Activated CD4-positive, alpha-beta memory T cell treated with anti-CD3 and anti-CD28 coated beads, Interleukin-2, amount 10 ng/mL, durations not matched to agents 7 days and 5 days (primary cell): ENCODE measurements at places on chromosomes 12 and 14. TPM values are rescaled to one million over a fixed set of nuclear protein-coding genes. Genes with fewer than 3 reads are reported as not detected.
A peak's percentile ranks its signal among the peaks of the same experiment; 100 is the strongest.

DNA sequence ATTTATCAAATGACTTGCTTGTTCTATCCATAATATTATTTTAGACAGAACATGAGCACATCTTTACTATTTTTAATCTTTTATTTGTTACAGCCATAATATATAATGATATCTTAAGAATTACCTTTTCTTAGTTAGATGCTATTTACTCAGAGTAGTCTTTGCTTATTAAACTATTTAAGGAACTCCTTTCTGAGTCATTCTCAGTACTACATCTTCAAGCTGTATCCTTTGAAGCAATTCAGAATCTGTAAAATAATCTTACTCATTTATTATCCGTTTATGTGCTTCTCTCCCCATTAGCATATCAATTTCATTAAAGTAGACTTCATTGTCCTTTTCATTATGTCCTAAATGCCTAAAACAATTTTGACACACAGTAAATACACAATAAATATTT lies 240.4 kb upstream of the FAR2 start:
- no peak for DNase-seq

- DNase-seq, result no peak
Observed at GRCh38 chr14:33323979-33324378, 385.3 kb downstream of the NPAS3 start.

DNA sequence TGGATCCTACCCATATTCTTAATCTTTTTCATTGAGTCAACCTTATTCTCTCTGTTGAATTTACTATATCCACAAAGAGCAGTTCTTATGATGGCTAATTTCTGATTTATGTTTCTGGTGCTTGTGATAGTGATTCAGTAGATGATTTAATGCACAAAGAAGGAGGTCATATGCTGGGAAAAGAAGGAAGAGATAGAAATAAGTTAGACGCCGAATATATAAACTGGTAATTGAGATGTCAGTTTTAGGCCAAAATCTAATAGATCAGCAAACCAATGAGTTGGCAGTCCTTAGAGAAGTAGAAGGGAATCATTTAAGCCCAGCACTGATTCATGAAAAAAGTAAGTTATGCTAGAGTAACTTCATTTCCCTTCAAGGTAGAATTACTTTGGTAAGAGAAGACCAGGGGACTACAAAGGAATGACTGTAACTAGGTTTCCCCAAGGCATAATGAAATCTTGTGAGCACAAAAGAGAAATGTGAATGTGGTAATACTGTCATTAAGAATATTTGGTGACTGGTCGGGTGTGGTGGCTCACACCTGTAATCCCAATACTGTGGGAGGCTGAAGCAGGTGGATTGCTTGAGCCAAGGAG lies 132.4 kb downstream of the TGFB3 start:
- no peak for DNase-seq

DNA sequence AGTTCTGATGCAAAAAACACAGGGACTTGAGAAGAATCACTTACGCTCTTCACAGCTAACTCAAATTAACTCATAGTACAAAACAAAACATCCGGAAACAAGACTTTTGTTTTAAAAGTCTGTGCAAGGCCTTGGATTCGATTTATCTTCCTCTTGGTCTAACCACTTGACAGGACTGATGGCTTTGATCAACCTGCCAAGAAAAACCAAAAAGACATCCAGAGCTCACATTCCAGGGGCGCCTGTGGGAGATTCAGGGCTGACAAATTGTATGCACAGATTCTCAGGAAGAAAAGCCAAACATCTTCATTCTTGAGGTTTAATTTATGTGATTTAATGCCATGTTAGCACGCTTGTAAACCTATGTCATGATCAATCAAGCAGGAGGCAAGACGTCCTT lies 129.1 kb upstream of the TMCC3 start:
- no peak for DNase-seq

- no peak for DNase-seq
Observed at GRCh38 chr14:51119411-51120051, 24.6 kb upstream of the TRIM9 start.

DNA sequence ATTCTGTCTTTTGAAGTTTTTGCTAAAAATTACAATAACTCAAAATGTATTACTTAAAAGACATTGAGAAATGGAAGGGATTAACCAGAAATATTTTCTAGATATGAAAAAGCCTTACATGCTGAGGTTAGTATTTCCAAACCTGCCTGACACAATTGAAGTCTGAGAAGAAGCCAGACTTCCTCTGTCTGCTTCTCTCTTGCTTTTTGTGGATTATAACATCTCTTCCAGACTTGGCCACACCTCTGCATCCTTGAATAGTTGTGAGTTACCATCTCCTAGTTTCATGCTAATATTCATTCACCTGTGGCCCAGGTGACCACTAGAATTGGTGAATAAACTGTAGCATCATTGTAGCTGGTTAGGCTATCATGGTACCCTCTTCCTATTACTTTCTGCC lies 497.6 kb downstream of the SLC16A7 start:
- DNase-seq, result no peak

COX8C gene
- total RNA-seq, result not detected

GRCh38 chr12:132227782-132228475 lies 83.7 kb downstream of the NOC4L start:
- DNase-seq, result no peak

DNA sequence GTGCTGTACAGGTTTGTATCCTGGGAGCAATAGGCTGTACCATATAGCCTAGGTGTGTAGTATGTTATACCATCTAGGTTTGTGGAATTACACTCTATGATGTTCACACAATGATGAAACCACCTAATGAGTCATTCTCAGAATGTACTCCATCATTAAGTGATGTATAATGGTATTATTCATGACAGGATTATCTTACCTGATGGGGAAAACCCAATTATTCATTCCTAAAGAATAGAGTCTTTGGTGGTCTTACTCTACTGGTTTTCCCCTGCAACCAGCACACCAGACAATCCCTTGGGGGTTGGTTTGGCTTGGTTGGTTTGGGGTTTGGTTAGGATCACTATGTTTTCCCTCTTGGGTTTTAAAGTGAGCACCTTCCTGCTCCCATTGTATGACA lies 12.6 kb upstream of the OR10P1 start:
- no peak for DNase-seq

GRCh38 chr12:29741342-29742241 lies 42.1 kb downstream of the TMTC1 start:
- DNase-seq, result no peak

DNA sequence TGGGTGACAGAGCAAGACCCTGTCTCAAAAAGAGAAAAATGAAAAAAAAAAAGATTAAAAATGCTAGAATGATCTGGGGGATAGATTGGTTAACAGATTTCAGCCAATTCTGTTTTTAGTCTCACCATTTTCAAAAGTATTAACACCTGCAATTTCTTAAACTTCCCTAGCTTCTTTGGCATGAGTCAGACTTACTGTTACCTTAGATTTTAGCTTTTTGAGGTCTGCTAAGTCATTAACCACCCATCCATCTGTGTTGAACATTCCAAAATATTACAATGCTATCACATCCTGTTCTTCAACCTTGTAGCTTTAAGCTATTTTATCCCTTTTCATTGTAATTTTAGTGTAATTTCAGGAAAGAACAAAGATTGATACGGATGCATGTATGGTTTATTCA lies 59.3 kb downstream of the PPP1R13B start:
- no peak for DNase-seq

ZC2HC1C gene
- total RNA-seq, result 2.0 TPM

- DNase-seq, result no peak
Observed at GRCh38 chr12:101414533-101415119, 7.1 kb upstream of the ARL1 start.

TEX52 gene
- 0.20 TPM for total RNA-seq

- no peak for DNase-seq
Observed at GRCh38 chr14:49966304-49966809, 73.5 kb downstream of the ARF6 start.

SCN8A gene
- total RNA-seq, result 0.33 TPM

GRCh38 chr12:24349051-24349799 lies 399.8 kb upstream of the SOX5 start:
- DNase-seq, result no peak

DNA sequence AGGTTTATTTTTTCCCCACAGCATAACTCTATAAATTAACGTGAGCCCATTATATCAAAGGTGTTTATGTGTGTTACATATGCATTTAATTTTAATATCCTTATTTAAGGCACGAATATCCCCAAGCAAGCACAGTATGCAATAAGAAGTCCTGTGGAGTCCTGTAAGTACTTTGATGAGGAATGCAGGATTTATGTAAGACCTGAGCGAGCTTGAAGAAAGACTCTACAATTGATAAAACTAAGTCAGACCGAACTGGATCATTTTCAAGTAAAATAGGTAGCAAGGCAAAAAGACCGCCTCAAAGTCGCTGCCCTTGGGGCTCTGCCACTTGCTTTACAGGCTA lies 755 bp downstream of the SLC25A21 start:
- no peak for DNase-seq

DNA sequence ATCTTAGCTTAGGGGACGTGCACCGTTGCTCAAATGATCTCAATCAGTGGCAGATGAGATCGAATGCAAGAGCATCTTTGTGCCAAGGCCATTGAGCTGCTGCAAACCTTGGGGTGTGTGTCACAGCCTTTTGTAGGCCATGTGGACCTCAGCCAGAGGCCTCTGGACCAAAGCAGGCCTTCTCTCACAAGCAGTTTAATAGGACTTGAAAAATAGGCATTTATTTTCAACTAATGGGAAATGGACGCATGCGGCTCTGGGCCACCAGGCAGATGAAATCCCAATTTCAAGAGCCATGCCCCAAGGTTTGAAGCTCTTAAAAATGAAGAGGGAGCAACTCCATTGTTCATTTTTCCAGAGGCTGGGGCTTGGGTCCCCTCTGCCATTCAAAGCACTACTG lies 87.3 kb downstream of the TTC7B start:
- DNase-seq, result no peak

DNA sequence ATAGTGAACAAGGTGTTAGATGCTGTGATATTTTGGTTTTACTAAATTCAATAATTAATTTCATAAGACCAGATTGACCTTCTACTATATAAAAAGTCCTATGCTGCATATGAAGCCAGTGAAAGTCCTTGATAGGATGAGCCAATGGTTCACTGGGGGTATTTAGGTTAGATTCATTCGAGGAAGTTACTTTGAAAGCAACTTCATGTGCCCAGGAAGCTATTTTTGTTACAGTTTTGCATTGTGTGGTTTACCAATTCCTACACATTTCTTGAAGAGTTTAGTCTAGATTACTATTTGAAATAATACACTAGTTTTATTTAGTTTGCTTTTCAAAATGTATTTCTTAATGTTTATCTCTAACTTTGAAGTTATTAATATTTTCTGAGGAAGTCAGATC lies 58.5 kb upstream of the RMST start:
- DNase-seq, result no peak

DNA sequence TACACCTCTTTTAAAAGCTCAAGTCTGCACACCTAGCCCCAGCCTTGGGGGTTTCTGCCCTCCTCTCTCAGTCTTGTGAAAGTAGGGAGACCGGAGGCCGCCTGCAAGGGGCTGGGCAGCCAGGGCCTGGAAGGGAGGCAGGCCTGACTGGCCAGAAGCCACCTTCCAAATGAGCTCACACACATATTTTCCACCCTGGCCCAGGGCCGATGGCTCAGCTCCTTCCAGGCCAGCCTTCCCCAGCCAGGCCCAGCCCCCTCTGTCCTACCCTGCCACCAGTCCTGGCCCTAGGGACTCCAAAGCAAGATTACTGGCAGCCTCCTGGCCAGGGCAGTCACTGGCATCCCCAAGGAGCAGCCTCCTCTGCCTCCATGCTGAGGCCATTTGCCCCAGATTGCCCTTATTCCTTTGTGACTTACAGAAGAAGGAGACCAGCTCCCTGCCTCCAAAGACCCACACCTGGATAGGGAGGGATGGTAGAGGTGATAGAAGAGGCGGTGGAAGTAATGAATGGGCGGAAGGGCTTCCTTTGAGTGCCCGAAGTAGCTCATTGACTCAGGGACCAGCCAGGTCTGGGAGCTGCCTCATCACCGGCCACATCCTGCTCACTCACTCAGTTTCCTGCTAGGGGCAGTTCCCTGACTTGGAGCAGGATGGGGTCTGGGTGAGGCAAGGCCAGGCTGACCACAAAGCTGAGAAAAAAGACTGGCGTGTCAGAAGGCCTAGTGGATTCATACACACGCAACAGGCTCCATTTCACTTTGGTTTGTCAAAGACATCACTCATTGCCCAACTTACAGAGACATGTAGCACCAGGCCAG lies 14.8 kb downstream of the MMP14 start:
- peak; percentile 76 for DNase-seq

DNA sequence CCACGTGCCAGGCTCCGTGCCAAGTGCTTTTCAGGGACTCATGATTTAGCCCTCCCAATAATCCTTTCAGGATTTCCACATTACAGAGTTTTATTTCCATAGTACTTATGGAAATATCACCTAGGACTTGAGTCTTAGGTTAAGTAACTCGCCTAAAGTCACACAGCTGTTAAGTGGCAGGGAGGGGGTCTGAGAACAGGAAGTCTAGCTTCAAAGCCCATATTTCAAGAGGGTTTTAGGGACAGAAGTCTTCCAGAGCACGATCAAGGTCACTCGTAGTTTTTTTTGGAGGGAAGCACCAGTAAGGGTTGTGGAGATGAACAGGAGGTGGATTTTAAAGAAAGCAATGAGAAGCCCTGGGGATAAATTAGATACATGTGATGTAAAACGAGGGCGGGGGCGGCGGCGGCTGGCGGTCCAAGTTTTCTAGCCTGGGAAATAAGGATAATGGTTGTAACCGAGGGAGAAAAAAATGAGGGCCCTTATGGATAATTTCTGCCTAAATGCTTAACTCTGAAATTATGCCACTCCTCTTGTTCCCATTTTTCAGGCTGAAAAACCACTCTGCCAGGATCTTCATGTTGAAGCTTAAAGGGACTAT lies 192.6 kb upstream of the FOXN3 start:
- DNase-seq, result no peak

DNA sequence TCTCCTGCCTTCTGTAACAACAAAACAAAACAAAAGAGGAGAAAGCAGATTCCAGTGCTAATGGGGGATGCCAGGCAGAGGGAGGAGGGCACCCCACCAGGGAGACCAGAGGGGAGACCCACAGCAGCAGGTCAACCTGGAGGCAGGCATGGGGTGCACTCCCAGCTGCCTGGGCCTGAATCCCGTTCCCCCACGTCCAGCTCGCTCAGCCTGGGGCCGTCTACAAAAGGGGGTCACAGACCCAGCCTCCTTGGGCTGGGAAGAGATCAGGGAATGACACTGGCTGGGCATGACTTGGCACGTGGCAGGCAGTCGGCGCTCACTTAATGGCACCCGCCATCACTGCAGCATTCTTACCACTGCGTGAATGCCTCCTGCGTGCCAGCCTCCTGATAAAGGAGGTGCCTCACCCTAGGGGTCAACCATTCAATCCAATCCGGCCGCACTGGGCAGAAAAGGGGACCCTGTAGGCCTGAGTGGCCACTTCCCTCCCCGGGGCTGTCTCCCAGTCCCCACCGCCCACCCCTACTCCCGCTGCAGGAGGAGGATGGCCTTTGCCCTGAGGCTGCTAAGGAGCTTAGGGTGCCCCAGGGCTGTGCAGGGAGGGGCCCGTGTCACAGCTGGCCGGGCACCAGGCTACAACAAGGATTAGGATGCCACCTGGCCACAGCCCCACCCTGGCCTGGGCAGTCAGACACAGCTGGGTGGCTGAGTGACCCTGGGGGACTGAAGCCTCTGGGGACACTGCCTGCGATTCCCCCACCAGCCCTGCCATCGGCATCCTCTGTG lies 87.5 kb downstream of the NCOR2 start:
- DNase-seq, result no peak

BATF gene
- total RNA-seq, result 63.0 TPM

ENDOU gene
- total RNA-seq, result not detected

GALNT16 gene
- total RNA-seq, result not detected
